ENCODE measurements at places on chromosomes 4 and X.

DNA sequence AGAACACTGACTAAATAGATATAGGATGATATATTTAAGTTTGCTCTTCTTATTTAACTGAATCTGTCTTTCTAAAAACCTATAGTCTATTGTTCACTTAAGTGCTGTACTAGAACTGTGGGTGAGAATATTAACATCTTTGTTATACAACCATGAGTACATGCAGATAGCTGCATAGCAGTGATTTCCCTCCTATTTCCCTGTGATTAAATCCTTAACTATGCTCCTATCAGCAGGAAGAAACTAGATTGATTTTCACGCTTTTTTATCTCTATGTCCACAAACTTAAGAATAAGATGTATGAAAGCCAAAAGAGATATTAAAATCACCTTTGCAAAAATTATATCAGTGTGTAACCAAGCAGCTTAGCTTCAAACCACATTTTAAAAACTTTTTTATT lies 11.3 kb upstream of the UGT2A3 start:
- H3K4me1 ChIP-seq = peaks cover 37% of the 10 kb centered on the region
- peaks cover 5% of the 10 kb centered on the region for H3K36me3 ChIP-seq
- H3K4me3 ChIP-seq = peak overlapping the region; percentile 44
- H3K27me3 ChIP-seq = no peaks in the 10 kb centered on the region

- H3K4me3 ChIP-seq = no peak overlapping the region
- no peaks in the 10 kb centered on the region for H3K4me1 ChIP-seq
- DNase-seq = no peak
- no peaks in the 10 kb centered on the region for H3K36me3 ChIP-seq
These were observed 55.7 kb upstream of the STIM2 start for GRCh38 chr4:26804925-26805324.

DNA sequence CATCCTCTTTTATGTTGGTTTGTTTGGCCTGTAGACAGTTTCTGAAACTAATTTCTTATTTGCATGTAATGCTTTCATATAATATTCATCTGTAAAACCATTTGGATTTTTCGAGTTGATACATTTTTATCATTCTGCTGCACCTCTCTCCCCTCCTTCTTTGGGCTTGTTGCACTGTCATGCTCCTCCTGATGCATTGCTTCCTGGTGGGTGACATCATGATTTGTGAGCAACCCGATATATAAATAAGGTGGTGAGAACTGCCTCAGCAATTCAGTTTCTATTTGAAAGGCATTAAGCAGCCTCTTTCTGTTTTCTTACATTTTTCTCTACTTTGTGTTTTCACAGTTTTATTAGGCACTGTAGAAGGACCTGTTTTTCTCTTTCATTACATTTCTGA lies 515.7 kb downstream of the RPA4 start:
- H3K4me3 ChIP-seq = no peak overlapping the region
- no peak for DNase-seq
- no peaks in the 10 kb centered on the region for H3K27me3 ChIP-seq
- peaks cover 30% of the 10 kb centered on the region for H3K4me1 ChIP-seq

- no peak overlapping the region for H3K4me3 ChIP-seq
- no peak overlapping the region for H3K27ac ChIP-seq
- peaks cover 13% of the 10 kb centered on the region for H3K27me3 ChIP-seq
- no peaks in the 10 kb centered on the region for H3K4me1 ChIP-seq
These were observed 125.4 kb upstream of the CXorf66 start for GRCh38 chrX:140090800-140091124.

GRCh38 chr4:174053895-174054294 lies 229.6 kb downstream of the FBXO8 start:
- no peaks in the 10 kb centered on the region for H3K36me3 ChIP-seq
- no peaks in the 10 kb centered on the region for H3K27me3 ChIP-seq
- no peak overlapping the region for H3K27ac ChIP-seq
- H3K4me1 ChIP-seq = no peaks in the 10 kb centered on the region
- no peak for DNase-seq

DNA sequence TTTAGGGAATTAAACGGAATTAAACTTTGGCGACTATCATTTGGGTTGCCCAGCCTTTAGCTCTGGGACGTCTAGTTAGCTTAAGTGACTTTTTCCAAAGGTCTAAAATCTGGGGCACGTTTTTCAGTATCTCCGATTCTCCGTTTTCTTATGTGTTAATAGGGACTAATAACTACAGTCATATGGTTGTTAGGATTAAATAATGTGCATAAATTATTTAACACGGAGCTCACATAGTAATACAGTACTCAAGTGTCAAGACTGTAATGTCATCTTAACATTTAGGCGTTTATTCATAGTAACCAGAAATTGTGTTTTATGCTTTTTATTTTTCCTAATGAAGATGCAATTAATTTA lies 466 bp upstream of the CCNA2 start:
- H3K4me1 ChIP-seq = peaks cover 4% of the 10 kb centered on the region
- H3K36me3 ChIP-seq = peaks cover 24% of the 10 kb centered on the region
- peak overlapping the region; percentile 85 for H3K27ac ChIP-seq
- no peaks in the 10 kb centered on the region for H3K27me3 ChIP-seq
- peak overlapping the region; percentile 88 for H3K4me3 ChIP-seq

DNA sequence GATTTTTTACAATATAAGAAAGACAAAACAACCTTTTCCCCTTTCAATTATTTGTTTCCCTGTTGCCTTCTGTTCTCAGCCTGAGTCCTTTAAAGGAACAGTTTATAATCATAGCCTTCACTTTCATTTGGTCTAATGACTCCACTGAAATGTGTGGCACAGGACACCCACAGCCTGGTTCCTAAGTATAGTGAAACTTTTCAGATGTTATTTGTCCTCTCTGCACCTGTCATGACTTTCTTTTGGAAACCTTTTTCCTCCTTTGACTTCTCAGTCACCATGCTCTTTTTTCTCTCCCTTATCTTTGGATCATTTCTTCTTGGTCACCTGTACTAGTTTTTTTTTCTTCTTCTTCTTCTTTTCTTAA lies 237.8 kb upstream of the ANXA3 start:
- H3K36me3 ChIP-seq = peaks cover 3% of the 10 kb centered on the region
- DNase-seq = no peak
- peaks cover 12% of the 10 kb centered on the region for H3K4me1 ChIP-seq
- H3K27me3 ChIP-seq = no peaks in the 10 kb centered on the region
- no peak overlapping the region for H3K4me3 ChIP-seq

DNA sequence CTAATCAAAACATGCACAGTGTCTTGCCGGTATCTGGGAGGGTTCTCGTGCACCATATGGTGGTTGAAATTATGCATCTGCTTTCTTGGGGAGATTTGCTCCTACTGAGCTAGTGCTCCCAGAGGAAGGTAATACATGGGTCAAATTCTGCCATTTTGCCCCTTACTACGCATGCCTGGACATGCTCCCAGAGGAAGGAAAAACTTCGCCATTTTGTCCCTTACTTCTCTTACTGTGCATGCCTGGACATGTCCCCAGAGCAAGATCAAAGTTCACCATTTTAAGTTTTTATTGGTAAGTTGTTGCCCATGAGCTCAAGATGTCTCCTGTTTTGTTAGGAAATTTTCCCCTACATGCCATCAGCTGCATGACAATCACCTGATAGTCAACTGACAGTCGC lies 252.1 kb upstream of the KLHL4 start:
- H3K4me1 ChIP-seq = no peaks in the 10 kb centered on the region
- no peak overlapping the region for H3K27ac ChIP-seq
- no peak for DNase-seq
- no peaks in the 10 kb centered on the region for H3K27me3 ChIP-seq
- H3K36me3 ChIP-seq = no peaks in the 10 kb centered on the region

- H3K4me1 ChIP-seq = no peaks in the 10 kb centered on the region
- no peaks in the 10 kb centered on the region for H3K27me3 ChIP-seq
- DNase-seq = peak; percentile 24
- peak overlapping the region; percentile 94 for H3K4me3 ChIP-seq
These were observed 450 bp downstream of the ACSL1 start for GRCh38 chr4:184825141-184825895.

DNA sequence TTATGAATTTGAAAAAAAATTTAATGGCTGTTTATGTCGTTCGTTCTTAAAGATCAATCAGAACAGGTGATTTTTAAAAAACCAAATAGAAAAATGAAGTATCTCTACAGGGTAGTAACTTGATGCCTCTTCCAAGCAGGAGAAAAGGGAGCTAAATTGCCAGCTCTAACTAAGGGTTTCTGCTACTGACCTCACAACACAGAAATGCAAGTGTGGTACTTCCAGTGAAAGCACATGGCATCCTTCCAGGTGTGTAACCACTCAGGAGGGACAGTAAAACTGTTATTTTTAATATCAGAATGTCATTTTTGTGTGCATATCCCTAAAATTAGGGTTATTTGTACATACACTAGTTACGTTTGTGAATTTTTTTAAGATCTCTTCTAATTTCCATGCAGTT lies 116.8 kb upstream of the ZCCHC13 start:
- DNase-seq = no peak
- no peaks in the 10 kb centered on the region for H3K4me1 ChIP-seq
- H3K27me3 ChIP-seq = no peaks in the 10 kb centered on the region
- H3K4me3 ChIP-seq = no peak overlapping the region

DNA sequence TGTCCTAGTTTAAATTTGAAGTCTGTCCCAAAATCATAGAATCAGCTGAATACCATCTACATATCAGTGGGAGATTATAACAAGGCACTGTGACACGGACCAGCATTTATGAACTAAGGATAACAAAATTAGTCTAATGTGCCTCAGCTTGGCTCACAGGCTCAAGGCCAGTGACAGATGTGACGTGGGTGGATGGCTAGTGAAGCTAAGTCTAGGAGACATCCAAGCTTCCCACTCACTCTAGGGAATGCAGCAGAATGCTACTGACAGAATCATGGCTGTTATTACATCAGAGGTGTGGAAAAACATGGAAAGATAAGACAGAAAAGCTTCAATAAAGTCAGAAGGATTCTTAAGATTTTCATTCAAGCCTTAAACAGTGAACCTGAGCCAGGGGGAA lies 329.9 kb downstream of the NAF1 start:
- H3K27me3 ChIP-seq = no peaks in the 10 kb centered on the region
- DNase-seq = no peak
- no peaks in the 10 kb centered on the region for H3K36me3 ChIP-seq
- H3K4me1 ChIP-seq = no peaks in the 10 kb centered on the region
- H3K4me3 ChIP-seq = no peak overlapping the region

- H3K36me3 ChIP-seq = no peaks in the 10 kb centered on the region
- no peak for DNase-seq
- no peaks in the 10 kb centered on the region for H3K4me1 ChIP-seq
These were observed 171.4 kb downstream of the SH3KBP1 start for GRCh38 chrX:19715711-19716638.

- H3K36me3 ChIP-seq = peaks cover 21% of the 10 kb centered on the region
- peak overlapping the region; percentile 69 for H3K4me3 ChIP-seq
- peak; percentile 19 for DNase-seq
- no peaks in the 10 kb centered on the region for H3K27me3 ChIP-seq
- H3K27ac ChIP-seq = peak overlapping the region; percentile 15
These were observed 593 bp downstream of the NPY1R start for GRCh38 chr4:163331629-163332376.

Measured in Calu3 (cell line).